Type B pancreatic cell (in vitro differentiated cells): ENCODE measurements at places on chromosomes 7 and 10.

DNA sequence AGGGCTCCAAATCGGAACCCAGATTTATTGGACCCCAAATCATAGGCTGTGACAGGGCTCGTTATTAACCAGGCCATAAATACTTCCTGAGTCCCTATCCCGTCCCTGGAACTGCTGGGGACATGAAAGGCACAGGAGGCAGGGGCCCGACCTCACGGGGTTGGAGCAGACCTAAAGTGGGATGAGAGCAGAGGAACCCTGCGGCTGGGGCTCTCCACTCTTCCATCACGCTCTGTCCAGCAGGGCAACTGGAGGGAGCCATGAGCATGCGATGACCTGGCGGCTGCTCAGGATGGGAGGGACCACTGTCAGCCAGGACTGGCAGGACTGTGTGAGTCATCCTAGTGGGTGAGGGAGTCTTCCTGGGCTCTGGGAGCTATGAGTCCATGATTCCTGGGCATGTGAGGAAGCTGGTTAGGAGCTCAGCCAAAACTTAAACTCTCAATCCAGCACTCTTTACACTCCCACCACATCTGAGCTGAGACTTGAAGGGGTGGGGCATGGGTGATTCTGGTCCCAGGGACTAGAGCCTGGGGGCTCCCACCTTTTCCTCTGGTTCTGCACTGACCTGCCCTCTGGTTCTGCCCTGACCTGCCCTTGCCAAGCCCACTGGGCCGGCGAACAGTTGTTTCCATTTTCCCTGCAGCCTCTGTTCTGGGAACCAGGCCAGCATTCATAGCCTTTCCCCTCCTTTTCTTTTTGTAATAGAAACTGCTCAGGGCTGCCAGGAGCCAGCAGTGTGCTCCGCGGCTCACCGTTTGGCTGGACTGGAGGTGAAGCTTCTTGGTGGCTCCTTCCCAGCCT, 47.1 kb downstream of the SYPL1 start:
- DNase-seq: no peak

- no peak for DNase-seq
Measured at GRCh38 chr10:118961436-118961835, 68.1 kb upstream of the NANOS1 start.

DNA sequence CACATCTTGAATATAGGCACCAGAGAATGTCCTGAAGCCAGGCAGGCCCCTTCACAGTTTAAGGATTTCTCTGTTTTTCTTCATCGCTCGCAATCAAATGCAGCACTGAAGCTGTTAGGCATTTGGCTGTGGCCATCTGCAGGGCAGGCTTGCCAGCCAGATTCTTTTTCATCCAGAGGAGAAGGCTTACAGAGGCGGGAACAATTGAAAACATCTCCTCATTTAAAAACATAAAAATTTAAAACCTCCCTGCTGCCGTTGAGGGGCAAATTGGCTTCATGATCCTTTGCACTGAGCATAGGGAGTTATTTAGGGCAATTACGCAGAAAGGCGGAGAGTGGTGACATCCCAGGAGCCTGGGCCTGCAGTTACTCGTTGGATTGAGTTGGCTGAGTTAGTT, 500.0 kb downstream of the TYW1 start:
- DNase-seq: no peak

DNA sequence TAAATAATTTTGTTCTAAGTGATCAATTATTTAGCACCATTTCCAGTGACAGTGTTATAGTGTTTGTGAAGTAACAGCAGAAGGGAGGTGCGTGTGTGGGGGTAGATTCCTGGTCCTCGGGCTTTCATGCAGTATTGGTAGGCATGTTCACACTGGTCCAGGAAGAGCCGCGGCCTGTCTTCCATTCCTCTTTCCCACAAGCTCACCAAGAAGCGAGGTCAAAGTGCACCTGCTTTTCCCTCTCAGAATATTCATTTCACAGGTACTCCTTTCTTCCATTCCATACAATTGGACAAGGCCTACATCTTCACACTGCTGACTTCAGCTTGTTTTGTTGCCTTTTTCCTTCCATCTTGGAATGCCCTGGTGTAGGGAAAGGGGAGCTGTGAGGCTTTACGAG, 151.8 kb upstream of the CELF2 start:
- DNase-seq: no peak

DNA sequence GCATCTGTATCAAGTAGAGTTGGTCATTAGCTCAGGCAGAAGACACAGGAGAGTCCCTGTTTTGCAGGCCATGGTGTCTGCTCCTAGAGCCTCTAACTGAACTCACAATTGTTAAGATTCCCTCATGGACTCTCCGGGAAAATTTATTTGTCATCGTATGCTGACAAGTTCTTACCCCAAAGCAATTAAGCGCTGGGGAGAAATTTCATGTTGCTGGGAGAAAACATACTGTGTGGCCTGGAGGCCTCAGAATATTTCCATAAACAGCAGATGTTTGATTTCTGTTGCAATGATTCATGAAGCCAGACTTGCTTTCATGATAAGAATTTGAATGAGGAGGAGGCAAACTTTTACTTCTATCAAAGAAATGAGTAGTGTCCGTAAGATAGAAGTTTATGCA, 583.2 kb downstream of the GATA3 start:
- DNase-seq: no peak
